ENCODE measurements at places on chromosomes 16 and 17.

DNA sequence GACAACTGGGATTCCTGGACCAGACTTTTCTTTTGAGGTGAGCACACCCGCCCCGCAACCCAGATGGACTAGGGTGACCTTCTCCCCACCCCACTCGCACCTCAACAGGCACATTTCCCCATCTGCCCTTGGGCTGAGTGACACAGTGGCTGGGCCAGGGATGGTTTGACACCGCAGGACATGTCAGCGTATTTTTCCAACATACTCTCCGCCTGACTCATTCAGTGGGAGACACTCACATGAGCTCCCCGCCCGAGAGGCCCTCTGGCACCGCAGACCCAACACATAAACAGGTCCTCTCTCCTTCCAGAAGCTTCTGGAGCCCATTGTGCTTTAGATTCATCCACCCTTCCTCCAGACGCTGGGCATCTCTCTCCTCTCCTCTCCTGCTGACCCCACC is 69.4 kb downstream of the ZDHHC7 start:
- no peak for DNase-seq

DNA sequence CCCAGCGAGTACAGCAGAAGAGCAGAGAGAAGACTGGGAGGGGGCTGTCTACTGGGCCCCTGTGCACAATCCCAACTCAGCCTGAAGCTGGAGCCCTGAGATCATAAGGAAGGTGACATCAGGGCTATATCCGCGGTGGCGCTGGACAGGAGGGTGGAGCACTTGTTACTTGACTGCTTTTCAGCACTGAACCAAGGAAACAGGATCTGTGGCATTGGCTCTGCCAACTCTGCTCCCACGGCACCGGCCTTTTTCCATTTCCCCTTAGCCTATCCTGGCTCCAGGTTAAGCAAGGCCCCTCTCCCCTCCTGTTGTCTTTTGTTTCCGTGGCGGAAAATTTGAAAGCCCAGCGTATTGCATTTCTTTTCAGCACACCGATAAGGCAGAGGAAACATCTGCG is 125.0 kb upstream of the IRX3 start:
- no peak for DNase-seq

GRCh38 chr17:56821847-56822534 is 11.7 kb downstream of the C17orf67 start:
- DNase-seq = no peak

GRCh38 chr16:19844945-19845641 is 39.6 kb downstream of the GPRC5B start:
- DNase-seq = no peak

- no peak for DNase-seq
Measured at GRCh38 chr16:53456625-53457024, 22.4 kb downstream of the RBL2 start.

DNA sequence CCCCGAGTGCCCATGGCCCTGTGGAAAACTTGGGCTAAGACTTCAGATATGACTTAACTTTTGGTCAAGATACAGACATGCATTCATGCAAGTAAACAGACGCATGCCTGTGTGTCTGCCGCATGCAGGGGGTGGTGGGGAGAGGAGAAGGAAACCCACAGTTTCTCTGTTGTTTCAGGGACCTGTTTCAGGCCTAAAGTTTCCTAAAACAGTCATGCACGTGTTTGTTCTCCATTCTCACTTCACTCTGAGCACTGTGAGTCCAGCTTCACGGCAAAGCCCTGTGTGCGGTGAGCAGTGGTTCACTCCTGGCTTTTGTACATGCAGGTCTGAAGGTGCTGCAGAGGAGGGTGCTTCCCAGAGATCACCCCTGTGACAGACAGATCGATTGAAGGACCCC is 158.7 kb downstream of the FOXL1 start:
- no peak for DNase-seq

DNA sequence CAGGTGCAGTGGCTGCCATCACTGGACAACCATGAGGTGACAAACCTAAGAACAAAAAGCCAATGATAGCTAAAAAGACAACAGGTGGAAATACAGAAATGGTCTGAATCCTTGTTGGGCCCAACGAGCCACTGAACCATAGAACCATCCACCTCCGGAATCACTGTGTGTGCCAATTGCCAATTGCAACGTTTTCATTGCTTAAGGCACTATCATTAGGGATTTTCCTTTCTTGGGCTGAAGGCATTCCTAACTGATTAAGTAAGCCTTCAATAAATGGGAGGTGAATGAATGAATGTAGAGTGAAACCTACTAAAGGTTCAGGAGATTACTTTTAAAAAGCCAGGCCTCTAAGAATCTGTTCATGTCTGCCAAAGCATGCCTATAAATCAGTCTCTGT is 3.6 kb downstream of the USP31 start:
- no peak for DNase-seq

- no peak for DNase-seq
Measured at GRCh38 chr16:8935989-8936388, 27.7 kb downstream of the USP7 start.

DNA sequence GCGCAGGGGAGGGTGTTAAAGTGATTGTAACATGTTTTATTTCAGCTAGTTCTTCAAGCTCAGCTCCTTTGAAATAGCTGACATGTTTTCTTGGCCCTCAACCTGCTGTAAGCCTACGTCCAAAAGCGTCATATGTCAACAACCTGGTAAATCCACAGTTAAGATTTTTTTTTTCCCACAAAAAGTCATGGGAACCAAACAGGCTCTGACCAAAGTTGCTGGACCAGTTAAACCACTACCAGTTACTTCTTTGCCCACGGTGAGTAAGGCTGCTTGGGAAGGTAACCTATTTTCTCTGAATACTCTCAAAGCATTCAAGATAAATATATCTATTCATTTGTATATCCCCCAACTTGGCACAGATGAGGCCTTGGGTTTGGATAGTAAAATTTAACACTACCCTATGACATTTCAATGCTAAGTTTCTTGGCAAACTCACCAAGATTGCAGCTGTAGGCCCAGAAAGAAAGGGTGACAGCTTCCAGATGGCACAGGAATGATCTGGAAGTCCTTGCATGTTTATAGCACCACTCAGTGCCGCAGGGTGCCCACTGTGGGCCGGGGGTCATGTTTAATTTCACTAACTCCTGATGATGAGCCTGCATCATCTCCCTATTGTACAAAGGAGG is 166.2 kb downstream of the XYLT1 start:
- DNase-seq = no peak

DNA sequence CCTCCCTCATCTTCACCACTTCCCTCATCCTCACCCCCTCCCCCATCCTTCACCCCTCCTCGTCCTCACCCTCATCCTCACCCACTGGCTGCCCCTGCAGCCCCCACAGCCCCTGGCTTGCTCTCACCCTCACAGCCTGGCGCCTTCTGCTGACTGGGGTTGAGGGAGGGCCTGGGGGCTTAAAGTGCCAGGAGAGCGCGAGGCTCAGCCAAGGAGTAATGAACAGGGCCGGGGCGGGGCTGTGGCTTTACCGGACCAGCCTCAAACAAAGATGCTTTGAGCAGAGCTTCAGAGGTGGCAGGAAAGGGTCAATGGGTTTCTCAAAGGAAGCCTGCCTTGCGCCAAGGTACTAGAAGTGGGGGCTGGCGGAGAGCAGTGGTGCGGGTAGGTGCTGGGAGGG is at the start of gene PRSS33:
PRSS33 (minus strand) TSS at position 155 of the 400 bp plus-strand sequence. CDS start 1,013 bp downstream, outside the sequence.
- no peak for DNase-seq

- DNase-seq = no peak
Measured at GRCh38 chr16:13186813-13187212, 285.4 kb downstream of the SHISA9 start.

DNA sequence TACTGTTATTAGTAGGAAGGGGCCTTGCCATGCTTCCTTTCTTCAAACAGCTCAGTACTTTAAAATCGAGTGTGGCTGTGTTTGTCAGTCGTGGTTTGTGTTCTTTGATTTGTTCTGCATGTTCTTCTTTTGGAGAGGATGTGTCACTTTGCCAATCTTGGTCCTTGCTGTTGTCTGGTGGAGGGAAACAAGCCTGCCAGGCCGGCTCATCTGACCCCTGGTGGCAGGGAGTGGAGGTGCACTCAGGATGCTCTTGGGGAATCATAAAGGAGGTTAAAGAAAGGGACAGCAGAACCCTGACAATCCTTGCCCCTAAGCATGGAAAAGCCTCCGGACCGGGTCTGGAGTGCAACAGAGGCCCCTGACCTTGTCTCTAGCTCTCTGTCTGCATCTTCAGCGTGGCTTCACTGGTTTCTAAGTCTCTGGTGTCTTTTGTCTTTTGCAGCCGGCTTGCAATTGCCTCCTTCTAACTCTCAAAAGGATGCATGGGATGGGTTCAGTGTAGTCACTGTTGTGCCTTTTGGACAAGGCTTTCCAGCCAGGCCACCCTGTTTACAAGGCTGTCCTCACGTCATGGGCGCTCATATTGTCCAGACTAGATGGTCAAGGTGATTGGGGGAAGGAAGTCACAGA is 135.8 kb downstream of the WWOX start:
- DNase-seq = peak; percentile 76

DNA sequence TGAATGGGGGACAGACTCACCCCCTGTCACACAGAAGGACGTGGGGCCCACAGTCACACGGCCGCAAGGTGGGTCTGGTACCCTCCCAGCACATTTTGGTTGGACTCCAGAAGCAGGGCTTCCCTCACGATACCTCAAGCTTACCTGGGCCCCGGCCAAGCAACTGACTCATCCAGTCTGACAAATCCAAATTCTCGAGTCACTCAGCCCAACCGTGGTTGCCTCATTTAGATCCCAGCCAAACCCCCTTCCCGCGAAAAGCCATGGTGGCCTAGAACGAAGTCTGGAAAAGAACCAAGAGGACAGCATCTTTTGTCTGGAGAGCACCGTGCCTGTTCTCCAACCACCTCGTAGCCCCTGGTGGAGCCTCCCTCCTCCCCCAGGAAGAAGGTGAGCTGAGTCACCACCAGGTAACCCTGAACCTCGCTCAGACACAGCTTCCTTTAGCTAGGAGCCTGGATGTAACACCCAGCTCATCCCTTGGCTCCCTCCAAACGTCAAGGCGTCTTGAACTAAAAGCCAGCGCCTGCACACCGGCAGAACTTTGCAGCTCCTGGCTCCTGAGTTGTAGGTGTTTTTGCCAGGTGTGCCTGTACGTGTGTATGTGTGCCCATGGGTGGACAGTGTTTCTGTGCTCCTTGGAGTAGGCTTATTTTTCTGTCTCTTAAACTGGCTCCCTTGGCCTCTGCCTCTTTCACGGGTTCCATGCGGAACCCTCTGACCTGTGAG is 78.9 kb downstream of the CMIP start:
- no peak for DNase-seq

DNA sequence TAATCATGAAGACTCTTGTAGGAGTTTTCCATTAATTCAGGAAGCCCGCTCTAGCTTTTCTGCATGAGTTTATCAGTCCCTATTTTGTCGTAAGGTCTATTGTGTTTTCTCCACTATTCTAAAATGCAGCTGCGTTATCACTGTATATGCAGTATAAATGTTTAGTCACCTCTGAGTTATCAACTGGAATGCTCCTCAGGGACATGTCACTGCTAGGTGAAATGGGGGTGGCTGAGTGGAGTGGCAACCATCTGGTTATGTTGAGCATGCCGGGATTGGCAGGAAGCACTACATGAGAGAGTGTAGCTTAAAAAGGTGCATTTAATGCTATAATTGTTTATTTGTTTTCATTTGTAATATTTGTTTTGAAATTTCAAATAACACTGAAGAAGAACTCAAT is 285.2 kb upstream of the ELAC2 start:
- no peak for DNase-seq

DNA sequence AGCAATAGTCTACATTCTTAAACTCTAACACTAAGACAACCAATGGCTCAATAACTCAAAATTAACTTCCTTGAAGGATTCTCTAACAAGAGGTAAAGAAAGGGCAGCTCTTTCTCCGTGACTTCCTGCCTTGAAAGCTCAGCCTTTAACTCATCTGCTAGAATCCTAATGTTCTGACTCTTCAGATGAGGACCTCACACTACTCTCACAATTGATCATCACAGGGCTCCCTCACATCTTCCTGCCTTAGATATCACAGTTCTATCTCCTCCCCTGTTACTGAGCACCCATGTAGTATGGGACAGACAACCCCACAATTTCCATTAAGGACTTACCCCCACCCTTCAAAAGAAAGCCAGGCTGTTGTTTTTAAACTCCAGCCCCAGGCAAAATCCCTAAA is 33.5 kb downstream of the SMURF2 start:
- DNase-seq = no peak

- no peak for DNase-seq
Measured at GRCh38 chr16:23802776-23803175, 33.0 kb upstream of the PRKCB start.

DNA sequence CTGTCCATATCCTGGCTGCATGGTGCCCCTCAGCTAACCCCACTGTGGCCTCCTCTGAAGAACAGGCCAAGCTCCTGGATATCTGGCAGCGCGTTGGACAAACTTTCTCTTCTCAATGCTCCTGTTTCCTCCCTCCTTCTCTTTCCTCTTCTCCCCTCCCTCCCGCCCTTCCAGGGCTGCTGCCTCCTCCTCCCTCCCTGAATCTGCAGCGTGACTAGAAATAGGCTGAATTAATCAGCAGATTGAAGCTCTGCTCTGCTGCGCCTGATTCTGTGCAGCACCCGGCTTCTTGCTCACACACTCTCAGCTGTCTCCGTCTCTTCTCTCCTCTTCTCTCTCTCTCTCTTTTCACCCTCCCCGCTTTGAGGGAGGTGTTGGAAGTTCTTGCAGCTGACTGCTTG is 19.8 kb downstream of the TMEM94 start:
- no peak for DNase-seq

- no peak for DNase-seq
Measured at GRCh38 chr16:51154271-51155171, 3.5 kb upstream of the SALL1 start.

- no peak for DNase-seq
Measured at GRCh38 chr16:65295527-65295926, 173.7 kb upstream of the CDH11 start.

DNA sequence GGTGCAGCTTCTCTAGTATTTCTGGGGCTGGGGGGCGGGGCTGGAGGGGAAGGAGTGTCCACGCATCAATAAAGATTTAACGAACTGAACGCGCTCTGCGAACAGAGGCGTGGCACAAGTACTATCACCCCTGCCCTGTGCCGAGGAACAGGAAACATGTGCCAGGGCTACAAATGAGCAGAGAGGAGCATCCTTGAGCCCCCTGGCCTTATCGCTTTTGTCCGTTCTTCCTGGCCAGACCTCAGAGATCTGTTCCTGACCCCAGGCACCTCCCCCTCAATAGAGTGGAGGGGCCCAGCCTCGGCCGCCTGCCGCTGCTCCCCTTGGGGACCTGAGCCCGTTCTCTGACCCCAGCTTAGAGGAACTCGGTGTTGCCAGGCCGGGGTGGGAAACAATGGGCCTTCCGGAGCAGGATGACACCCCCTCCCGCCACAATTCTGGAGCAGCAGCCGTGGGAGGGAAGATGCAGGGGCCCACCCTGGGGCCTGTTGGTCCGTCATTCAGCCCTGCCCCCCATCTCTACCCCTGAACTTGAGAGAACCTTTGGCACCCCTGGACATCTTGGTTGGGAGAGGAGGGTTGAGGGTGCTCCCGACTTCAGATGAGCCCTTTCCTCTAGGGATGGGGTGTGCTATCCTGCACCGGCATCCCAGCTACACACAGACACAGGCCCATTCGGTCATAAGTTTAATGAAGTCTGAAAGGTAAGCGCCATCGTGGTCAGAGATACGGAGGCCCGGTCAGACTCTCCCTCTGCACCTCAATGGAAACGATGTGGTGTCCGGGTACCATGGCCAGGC is 1.1 kb downstream of the NAA38 start:
- peak; percentile 41 for DNase-seq
